CD4-positive, CD25-positive, alpha-beta regulatory T cell (primary cell): ENCODE measurements at places on chromosomes 13 and 19.

GRCh38 chr13:33172400-33172799 is 113.2 kb downstream of the STARD13 start:
- DNase-seq, result no peak

- no peak for DNase-seq
Measured at GRCh38 chr13:58500938-58501337, 869.4 kb downstream of the PCDH17 start.

DNA sequence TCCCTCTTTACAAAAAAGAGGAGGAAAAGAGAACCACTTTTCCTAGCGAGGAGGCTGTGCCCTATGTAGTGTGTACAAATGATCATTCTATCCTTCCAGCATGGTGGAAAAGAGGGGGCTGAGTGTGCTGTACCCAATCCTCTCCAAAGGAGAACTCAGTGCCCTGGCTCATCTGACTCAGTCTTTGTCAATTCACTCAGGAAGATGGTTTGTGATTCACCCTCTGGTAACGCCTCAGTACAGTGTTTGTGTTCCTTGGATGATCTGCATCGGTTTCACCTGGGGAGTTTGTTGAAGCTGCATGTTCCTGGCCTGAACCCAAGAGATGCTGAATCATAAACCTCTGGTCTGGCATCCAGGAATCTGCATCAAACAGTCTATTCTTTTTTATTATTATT is 18.3 kb upstream of the ENOX1 start:
- DNase-seq, result no peak

- peak; percentile 98 for DNase-seq
Measured at GRCh38 chr19:35716801-35717664, 770 bp upstream of the KMT2B start.

DNA sequence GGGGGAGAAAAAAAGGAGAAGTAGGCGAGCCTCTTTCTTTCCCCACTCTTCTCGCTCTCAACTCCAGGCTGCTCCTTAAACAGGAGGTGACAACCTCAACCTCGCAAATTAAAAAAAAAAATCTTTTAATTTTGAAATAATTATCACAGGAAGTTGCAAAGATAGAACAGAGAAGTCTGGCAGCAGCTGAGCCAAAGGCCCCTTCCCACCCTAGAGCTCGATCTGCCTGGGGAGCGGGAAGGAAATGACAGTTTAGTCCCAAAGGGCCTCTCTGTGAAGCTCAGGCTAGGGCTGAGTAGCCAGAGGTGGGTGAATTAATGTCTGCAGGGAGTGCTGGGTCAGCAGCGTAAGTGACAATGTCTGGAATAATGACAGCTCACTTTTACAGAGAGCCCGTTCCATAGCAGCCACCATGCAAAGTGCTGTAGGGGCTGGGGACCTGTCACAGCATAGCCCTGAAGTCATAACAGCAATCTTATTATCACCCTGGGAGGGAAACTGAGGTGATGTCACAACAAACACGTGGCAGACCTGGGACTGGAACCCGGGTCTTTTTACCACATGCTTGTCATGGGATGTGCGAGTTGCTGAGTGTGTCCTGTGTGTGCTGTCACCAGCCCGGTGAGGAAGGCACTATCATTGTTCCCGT is 8.8 kb upstream of the CD22 start:
- DNase-seq, result no peak

DNA sequence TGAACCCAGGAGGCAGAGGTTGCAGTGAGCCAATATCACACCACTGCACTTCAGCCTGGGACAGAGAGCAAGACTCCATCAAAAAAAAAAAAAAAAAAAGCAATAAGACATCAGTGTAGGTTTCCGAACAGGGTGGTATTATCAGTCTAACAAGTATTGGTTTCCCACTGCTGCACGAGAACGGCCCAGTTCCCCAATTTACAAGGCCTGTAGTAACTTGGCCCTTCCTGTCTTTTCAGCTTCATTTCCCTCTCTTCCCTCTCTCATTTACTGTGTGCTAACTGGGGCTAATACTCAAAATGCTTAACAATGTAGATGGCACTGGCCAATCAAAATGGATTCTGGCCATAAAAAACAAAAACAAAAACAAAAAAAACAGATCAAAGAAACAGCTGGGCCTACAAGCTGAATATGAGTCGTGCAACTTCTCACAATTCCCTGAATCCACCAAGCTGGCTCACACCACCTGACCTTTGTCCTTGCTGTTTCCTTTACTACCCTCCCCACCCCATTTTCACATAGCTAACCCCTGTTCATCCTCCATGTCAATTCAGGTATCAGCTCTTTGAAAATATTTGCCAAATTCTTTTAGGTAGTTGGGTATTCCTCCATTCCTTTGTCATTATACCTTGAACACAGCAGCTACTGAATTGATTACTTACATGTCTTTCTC is 2.4 kb downstream of the TEX101 start:
- no peak for DNase-seq

DNA sequence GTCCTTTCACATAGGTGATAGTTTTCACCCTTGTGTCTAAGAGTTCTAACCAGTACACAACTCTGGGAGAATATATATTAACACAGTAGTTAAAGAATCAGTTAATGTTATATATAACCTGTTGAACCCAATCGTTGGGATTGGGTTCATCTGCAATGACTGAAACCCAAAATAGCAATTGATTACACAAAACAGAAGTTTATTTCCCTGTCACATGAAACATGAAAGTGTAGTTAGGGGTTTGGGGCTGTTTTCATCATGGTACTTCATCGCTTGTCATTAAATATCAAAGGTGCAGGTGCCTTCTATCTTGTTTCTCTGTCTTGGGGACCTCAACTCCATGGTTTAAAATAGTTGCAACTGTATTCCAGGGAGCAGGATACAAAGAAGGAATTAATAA is 106.6 kb downstream of the TBC1D4 start:
- no peak for DNase-seq

DNA sequence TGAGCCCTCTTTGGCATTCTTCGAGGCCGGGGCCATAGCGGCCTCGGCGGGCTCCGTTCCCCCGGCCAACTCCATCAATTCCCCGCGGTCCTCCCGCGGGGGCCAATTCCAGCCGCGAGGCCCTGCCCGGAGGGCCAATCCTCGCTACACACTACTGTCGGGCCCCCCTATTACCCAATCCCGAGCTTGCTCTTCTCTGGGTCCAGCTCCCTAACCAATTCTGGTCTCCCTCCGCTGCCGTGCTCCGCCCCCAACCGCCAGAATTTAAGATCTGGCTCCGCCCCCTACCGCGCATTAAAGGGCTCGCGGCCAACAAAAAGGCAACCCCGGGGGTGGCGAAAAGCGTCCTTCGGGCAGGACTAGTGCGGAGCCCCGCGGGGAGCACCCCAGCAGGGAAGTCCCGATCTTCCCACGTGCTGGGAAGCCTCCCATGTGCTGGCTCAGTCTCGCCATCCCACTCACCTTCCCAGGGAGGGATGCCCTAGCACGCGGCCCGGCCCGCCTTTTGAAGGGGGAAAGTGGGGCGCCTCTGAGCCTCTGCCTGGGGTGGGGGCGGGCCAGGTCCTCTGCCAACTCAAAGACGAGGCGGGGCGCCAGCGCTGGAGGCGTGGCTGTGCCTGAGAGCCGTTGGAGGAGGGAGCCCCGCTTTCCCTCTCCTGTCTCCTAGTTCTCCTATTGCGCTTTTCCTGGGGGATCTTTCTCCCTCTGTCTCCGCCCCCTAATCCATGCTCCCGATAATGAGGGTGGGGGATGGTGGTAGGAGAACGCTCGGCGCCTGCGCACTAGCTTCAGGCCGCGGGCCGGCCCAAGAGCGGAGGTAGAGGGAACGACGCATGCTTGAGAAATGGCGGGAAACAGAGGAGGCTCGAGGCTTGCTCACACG is 3.5 kb downstream of the LIPE start:
- DNase-seq, result peak; percentile 95

DNA sequence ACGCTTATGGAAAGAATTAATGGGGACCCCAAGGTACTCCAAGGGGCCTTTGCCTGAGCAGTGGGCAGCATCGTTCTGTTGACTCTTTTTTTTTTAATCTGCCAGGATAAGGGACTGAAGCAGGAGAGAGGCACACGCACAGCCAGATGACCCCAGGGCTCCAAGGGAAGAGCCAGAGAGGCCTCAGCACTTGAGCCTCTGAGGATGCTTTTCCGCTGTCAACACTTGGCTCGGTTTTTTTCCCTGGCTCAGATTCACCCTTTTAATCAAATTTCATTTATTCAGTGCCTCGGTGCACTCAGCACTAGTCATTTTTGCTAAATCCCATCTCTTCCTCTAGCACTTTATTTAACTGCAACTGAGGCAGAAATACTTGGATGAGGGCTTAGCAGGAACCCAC is 226.3 kb downstream of the FGF9 start:
- DNase-seq, result no peak

- DNase-seq, result no peak
Measured at GRCh38 chr13:97188207-97188606, 33.9 kb upstream of the MBNL2 start.

GRCh38 chr19:19257137-19257536 is 16.0 kb downstream of the TM6SF2 start:
- no peak for DNase-seq

GRCh38 chr13:83666141-83666540 is 216.1 kb downstream of the SLITRK1 start:
- no peak for DNase-seq

DNA sequence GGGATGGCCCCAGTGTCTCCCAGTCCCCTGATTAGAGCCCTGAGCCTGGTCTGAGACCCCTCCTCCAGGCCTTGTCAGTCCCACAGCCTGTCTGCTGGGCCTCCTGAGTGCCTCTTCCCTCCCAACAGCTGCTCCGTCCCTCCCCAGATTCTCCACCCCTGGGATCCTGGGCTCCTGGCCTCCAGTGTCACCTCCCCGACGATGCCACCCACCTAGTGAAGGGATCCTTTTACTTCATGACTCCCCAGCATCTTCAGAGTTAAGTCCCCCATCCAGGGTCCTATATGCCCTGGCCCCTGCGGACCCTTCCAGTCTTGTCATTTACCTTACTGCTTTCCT is 4.4 kb upstream of the PRX start:
- no peak for DNase-seq

DNA sequence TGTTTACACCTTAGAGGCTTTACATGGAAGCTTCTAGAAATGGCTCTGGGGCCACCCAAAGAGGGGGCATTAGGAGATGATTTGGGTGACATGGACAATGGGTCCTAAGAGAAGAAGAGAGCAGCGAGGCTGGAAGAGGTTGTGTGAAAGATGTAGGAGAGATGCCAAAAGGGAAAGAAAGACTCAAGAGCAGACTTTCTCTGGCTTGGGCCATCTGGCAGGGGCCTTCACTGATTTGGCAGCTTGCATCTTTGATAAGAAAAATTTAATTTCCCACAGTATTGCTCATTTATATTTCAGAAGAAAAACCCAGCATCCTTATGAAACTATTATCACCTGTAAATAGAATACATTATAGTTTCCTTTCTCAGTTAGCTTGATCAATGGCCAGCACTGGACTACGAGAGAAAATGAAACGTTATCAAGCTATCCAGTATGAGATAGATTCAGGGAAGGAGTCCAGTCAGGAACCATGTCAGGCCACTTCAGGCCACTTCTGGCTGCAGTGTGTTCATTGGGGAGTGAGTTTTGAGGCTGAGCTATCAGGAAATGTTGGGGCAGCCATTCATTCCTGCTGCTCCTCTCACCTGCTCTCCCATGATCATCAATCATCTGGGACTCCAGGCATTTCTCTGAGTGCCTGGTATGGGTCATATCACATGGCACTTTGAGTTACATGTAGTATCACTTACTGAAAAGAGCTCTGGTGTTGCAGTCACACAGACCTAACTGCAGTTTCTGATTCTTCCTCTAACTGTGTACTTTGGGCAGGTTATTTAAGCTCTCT is 10.3 kb downstream of the SCEL start:
- no peak for DNase-seq

- no peak for DNase-seq
Measured at GRCh38 chr13:52846567-52847321, 1.7 kb downstream of the PCDH8 start.

DNA sequence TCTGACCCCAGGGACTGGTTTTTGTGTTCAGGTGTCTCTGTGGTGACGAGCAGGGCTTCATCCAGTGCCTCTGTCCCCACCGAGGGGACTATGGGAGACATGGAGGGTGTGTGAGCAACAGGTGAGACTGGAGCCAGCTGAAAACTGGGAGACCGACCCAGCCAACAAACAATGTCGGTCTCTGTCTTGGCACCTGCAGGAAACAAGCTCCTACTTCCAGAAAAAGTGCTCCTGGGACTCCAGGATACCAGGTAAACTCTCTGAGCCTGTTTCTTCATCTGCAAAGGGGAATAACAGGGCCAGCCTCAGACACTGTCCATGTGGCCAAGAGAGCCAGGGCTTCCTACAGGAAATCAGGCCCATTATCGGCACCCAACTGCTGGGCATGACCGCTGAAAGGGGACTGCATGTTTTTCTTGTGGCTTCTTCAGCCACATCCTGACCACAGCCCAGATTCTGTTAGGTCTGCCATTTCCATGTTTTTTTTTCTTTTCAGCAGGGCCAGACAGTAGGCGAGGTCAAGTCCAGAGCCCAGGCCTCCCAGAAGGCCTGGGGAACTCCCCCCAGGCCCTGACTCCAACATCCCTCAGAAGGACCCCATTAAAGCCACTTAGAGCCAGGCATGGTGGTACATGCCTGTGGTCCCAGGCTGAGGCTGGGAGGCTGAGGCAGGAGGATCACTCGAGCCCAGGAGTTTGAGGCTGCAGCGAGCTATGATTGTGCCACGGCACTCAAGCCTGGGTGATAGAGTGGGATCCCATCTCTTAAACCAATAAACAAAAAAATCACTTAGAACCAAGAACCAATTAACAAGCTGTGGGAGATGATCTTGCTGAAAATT is 836 bp upstream of the BST2 start:
- no peak for DNase-seq
